IMR-90 (cell line): ENCODE measurements at places on chromosomes 12 and 14.

DNA sequence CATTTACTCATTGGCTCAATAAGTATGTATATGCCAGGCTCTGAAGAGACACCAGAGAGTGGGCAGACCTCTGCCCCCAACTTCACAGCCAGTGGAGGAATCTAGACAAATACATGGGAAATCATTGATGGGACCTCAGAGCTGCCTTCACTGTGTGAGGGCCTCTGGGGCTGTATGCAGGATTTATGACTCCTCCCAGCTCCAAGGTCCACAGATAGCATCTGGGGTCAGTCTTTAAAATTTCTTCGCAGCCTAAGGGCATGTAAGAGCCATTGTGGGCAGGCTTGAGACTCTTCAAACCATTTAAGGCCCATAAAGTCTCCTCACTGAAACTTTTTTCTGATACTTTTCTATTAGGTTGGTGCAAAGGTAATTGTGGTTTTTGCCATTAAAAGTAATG, 125.5 kb downstream of the SPTSSA start:
- no peak for DNase-seq

DNA sequence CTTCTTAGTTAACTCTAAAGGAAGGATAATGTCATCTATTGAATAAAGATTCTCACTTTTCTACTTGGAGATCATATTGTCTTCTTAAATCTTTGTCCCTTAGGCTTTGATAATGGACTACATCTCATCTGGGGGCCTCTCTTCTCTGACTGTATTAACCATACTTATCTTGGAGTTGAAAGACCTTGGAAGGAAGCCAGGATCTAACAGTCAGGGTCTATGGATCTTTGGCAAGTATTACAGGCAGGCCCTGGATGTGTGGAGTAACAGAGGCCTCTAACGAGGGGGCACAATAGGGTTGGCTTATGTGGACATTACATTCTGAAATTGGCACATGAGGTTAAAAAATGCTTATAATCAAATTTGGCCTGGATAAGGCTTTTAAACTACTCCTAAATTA, 513.8 kb downstream of the NRXN3 start:
- no peak for DNase-seq

DNA sequence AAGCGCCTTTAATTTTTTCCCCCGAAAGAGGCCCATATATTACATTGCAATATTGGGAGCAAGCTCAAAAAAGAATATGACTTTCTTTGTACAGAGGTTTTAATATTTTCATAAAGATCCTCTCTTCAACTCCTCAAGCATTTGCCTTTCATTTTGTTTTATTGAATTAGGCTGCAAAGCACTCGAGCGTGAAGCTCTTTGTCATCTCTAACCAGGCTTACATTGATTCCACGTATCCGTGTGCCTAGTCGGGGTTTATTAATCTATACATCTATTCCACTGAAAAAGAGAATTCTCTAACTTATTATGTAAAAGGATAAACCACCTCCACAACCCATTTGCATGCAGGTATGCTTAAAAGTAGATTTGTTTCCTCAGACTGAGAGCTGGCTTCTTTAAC, 234.8 kb upstream of the TMPO start:
- DNase-seq = no peak

GRCh38 chr12:84594157-84594556, 318.4 kb downstream of the SLC6A15 start:
- DNase-seq = no peak

GRCh38 chr12:119147847-119148448, 30.8 kb upstream of the HSPB8 start:
- no peak for DNase-seq

DNA sequence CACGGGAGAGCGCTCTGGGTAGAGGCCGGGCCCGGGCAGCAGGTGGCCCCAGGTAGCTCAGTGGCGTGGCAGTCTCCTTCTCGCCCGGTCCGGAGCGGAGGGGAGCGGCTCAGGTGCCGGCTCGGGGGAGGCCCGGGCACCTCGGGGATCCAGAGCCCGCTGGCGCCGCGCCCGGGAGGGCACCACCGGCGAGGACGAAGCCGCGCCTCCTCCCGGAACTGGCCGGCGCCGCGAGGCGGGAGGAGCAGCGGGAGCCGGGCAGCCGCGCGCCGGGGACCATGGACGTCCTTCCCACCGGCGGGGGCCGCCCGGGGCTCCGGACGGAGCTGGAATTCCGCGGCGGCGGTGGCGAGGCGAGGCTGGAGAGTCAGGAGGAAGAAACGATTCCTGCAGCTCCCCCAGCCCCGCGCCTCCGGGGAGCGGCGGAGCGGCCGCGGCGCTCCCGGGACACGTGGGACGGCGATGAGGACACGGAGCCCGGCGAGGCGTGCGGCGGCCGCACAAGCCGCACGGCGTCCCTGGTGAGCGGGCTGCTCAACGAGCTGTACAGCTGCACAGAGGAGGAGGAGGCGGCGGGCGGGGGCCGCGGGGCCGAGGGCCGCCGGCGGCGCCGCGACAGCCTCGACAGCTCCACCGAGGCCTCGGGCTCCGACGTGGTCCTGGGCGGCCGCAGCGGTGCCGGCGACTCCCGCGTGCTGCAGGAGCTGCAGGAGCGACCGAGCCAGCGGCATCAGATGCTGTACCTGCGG, 21.5 kb upstream of the GNS start:
- DNase-seq = no peak

DNA sequence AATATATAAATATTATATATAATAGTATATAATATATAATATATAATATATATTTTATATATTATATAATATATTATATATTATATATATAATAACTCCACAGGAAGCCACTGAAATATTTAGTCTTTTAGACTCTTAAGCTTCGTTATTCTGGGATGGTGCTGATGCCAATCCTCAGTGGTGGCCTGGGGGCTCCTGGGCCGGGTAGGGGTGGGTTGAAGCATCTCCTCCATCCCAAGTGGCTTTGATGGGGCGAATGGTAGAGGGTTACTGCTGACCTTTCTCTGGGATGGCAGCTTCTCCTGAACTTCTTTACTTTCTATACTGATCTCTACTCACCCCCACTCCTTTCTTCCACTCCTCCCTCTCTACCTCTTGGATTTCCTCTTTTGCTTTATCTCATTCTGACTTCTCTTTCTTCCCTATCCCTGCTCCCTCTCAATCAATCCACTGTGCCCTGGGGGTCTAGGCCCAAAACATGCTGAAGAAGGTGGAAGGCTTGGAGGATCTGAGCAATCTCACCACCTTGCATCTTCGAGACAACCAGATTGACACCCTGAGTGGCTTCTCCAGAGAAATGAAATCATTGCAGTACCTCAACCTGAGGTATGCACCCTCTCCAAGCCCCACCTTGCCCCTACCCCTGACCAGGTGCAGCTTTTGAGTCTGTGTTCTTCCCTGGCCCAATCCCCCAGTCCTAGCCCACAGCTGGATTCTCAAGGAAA, 4.8 kb upstream of the ENO2 start:
- DNase-seq = no peak

- DNase-seq = no peak
Observed at GRCh38 chr12:128190614-128191013, 76.4 kb upstream of the TMEM132C start.

GRCh38 chr12:52249511-52250047, 16.5 kb downstream of the KRT7 start:
- no peak for DNase-seq

DNA sequence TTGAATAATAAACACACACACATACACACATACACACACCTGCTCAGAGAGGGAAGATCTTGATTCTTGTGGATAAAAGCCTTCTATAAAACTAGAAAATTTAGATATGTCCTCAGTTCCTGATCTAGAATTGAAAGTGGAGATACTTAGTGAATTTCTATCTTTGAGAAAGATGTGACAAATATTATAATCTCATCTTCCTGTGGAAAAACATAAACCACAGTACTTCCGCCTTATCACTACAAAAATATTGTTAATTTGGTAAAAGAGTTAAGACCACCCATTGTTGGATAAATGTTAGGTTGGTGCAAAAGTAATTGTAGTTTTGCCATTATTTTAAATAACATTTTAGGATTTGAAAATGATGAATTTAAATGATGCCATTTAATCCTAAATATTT, at the start of gene KLRK1:
KLRK1 (minus strand) TSS at position 138 of the 400 bp plus-strand sequence. CDS start 1,231 bp downstream, outside the sequence.
- no peak for DNase-seq

DNA sequence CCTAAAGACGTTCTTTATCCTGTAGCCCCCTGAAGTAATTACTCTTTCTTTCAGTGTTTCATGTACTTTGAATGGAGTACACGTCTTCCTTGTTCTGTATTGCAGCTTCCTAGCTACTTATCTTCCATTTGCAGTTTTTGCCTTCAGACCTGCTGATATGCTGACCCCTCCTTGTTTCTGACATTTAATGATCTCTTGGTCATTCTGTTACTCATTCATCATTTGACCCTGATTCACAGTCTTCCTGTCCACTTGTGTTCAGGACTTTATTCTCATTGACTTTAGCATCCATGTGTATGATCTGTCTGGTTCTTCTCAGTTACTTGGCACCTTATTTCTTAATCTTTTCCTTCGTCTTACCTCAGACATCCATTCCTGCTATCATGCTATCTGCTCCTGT, 22.2 kb downstream of the CPSF2 start:
- DNase-seq = no peak

DNA sequence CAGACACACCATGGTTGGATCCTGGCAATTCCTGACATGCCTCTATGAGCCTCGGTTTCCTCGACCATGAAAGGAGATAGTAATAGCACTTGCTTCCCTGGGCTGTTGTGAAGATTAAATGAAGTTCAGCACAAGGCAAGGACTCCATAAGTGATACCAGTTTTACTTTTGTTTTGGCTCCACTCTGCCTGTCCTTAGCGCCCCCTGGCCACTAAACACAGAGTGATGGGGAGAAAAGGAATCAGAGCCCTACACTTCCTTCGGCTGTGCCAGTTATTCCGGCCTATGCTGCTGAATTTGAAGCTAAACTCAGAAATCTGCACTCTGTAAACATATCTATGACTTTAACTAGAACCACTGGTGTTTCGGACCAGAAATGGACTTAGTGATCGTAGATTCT, 173.8 kb downstream of the C12orf75 start:
- DNase-seq = no peak

GRCh38 chr14:104296388-104297312, 158.3 kb downstream of the KIF26A start:
- no peak for DNase-seq

- DNase-seq = peak; percentile 80
Observed at GRCh38 chr14:22118899-22119477, 445.4 kb upstream of the OR4E1 start.

DNA sequence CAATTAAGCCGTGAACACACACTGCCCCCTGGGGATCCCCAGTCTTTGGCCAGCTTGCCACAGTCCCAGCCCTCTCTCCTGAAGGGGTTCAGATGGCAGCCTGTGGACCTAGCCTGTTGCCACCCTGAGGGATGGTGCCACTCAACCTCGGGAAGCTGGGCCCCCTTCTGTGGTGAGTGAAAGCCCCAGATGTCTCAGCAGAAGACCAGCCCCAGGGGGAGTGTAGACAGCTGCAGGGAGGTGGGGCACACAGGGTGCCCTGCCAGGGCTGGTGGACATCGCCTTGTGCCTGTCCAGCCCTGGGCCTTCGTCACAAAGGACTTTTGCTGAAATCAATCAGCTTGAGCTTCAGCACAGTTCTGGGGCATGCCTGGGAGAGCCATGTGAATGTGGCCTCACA, 32.4 kb downstream of the C14orf132 start:
- no peak for DNase-seq

GRCh38 chr14:69351385-69351784, 46.7 kb downstream of the ERH start:
- no peak for DNase-seq

- no peak for DNase-seq
Observed at GRCh38 chr12:49953961-49954846, 3.7 kb downstream of the AQP2 start.

GRCh38 chr12:83823386-83824045, 1089.1 kb downstream of the SLC6A15 start:
- no peak for DNase-seq

- DNase-seq = peak; percentile 55
Observed at GRCh38 chr14:83744891-83745290, 1785.1 kb upstream of the FLRT2 start.

DNA sequence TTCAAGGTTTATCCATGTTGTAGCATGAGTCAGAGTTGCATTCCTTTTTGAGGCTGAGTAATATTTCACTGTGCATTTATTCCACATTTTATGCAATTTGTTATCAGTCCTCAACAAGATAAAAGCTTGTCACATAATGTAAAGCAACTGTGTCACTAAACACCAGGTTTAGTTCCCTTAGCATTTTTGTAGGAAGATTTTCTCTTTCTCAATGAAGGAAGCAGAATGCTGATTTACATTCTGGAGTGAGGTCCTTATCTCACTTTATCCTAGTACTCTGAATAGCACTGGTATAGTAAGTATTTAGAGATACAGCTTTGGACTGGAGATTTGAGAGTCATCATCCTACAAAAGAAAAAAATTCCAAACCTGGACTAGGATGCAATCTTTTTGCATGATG, 9.8 kb upstream of the EXD2 start:
- DNase-seq = peak; percentile 8

- no peak for DNase-seq
Observed at GRCh38 chr14:83814896-83815295, 1715.0 kb upstream of the FLRT2 start.

- DNase-seq = no peak
Observed at GRCh38 chr12:124780752-124781685, 82.6 kb downstream of the SCARB1 start.

DNA sequence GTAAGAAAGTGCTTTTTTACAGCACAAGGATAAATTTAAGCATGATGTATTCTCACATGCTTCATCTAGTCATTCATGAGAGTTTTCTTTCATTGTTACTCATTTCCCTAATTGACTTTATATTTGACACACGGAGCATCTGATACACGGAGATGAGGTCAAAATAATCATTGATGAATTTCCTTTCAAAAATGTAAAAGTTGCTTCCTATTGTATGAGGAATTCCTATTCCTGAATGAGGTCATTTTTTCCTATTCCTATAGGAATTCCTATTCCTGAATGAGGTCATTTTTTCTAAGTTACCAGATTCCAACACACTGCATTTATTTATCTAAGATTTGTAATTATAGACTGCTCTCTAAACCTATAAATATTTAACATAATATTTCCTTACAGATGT, 316.7 kb upstream of the KITLG start:
- DNase-seq = peak; percentile 91

DNA sequence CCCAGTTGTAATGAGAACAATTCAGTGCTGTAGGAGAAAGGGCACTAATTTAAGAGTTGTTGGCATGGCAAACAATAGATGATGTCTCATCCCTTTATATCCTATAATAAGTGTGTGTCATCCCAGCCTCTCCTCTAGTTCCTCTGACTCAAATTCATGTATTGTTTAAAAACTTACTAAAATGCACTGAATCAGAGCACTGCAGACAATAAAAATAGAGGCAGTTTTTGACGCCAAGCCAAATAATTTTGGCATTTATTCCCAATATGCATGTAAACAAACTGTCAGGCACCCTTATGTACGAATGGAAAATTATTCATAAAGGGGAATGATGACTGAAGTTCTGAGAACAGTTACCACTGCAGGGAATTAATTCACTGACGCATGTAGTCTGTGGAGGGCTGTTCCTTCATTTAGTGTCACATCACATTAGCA, 57.9 kb upstream of the TMX1 start:
- no peak for DNase-seq

GRCh38 chr14:84071061-84071460, 1458.9 kb upstream of the FLRT2 start:
- no peak for DNase-seq

- DNase-seq = no peak
Observed at GRCh38 chr12:81261508-81262207, 183.8 kb downstream of the ACSS3 start.

- DNase-seq = peak; percentile 7
Observed at GRCh38 chr12:112559784-112560183, 141.0 kb downstream of the PTPN11 start.
